ENCODE measurements at places on chromosomes 16 and 17.
A peak's percentile ranks its signal among the peaks of the same experiment; 100 is the strongest.

DNA sequence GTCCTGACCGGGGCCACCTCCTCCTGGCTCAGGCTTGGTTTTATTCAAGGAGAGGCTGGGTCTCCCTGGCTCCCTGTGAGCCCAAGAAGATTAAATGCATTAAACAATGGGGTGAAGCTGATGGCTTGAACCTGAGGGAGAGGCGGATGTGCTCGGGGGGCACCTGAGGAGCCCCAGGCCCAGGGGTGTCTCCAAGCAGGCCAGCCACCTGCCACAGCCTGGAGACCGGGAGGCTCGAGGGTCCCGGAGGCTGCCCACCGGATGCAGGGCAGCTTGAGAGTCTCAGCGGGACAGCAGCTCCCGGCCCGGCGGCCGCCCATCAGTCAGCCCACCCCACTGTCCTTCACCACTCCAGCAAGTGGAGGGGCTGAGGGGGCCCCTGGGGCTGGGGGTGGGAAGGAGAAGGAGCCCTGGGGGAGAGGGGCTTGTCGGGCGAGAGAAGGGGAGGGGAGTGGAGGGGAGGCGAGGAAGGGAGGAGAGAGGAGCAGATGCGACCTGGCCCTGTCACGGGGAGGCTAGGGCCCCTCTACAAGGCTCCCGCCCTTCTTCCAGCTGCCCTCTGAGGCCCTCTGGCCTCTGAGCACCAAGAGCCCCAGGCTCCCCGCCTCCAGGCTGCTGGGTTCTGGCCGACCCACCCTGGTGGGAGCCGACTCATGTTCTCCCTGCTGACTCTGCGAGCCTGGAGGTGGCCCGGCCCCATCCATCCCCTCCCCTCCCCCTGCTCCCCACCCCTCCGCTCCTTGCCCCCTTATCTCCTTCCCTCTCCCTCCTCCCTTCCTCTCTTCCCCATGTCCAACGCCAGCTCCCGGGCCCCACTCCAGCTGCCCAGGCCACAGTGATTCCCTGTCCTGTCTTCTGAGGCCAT is 13.2 kb downstream of the CD7 start:
- DNase-seq, result no peak

- DNase-seq, result no peak
These were observed 12.7 kb upstream of the ZG16 start for GRCh38 chr16:29765167-29766032.

GRCh38 chr16:4290236-4290830 is 17.5 kb upstream of the TFAP4 start:
- DNase-seq, result no peak

GRCh38 chr17:75144816-75145512 is 9.3 kb downstream of the JPT1 start:
- DNase-seq, result no peak

DNA sequence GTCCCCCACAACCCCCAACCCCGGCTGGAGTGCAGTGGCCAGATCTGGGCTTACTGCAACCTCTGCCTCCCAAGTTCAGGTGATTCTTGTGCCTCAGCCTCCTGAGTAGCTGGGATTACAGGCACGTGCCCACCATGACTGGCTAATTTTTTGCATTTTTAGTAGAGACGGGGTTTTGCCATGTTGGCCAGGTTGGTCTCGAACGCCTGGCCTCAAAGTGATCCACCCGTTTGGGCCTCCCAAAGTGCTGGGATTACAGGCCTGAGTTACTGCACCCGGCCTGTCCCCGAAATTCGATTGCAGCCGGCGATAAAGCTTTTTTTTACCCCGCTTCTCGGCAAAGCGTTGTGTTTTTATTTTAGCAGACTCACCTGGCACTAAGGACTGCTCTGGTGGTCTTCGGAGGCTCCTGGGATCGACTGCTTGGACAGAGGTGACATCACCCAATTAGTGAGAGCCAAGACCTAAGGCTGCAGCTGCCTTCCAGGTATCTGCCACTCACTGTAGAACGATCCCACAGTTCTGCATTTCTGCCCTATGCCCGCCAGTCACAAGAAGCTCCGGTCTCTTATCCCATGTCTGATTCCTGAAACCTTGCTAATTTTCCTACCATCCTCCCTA is 82.2 kb upstream of the ARL4D start:
- no peak for DNase-seq

GRCh38 chr16:30524575-30525568 is 1.5 kb downstream of the ZNF768 start:
- no peak for DNase-seq

DNA sequence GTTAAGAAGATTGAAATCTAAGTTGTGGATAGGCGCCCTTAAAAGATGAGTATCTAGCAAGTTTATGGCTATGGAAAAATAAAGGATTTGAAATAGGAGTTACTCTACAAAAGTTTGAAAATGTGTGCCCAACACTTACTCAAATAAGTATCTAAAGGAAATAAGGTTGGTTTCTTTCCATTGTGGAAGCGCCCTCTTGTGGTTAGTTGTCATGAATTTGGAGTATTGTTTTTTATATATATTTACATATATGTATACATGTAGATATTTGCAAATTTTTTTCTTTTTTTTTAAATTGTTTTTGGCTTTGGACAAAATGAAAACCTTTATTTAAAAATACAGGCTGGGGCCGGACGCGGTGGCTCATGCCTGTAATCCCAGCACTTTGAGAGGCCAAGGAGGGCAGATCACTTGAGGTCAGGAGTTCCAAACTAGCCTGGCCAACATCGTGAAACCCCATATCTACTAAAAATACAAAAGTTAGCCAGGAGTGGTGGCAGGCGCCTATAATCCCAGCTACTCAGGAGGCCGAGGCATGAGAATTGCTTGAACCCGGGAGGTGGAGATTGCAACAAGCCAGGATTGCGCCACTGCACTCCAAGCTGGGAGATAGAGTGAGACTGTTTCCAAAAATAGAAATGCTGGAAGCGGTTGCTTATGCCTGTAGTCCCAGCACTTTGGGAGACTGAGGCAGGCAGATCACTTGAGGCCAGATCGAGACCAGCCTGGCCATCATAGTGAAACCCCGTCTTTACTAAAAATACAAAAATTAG is 24.0 kb upstream of the VPS4A start:
- peak; percentile 90 for DNase-seq

DNA sequence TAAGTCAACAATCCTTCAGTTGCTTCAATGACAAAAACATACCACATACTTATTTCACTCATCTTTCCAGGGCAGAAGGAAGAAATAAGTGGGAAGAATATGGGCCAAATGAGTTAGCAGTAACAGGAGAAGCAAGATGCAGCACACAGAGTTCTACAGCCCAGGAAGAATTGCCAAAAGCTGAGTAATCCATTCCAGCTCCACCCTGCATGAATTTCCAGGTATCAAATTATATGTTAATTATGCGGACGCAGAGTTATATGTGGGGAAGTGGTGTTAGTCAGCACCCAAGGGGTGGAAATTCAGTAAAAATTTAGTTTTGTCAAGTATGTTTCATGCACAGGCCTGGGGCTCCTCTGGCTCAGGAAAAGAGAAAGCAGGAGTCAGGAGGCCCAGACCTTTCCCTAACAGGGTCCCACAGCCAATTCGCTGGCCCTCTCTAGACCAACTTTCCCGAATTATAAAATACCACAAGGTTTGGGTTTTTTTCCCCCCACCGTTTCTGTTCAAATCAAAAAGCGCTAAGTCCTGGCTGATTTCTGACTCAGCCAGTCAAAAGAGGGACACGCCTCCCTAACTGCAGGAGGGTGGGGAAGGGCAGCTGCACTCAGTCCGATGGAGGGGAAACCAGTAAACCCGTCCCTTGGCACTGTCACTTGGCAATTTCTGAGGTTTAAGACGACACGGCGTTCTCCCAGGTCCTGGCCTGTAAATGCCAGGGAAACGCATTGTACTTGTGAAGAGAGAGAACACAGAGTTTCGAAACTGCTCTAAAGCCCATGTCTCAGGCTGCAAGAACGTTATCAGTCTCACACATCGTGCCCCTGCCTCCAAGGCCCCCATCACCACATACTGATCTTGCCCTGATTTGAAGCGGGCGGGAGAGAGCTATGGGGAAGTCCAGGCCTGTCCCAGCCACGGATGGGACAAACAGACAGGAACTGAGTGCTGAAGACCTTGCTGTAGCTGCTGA is 58.1 kb downstream of the ZFHX3 start:
- DNase-seq, result peak; percentile 94

GRCh38 chr17:49690256-49690655 is 12.4 kb upstream of the SPOP start:
- no peak for DNase-seq
